ENCODE measurements at places on chromosomes 5 and 9.

- DNase-seq, result no peak
Measured at GRCh38 chr5:493758-494157, 30.5 kb downstream of the SLC9A3 start.

GRCh38 chr9:14768405-14769229 is 46.1 kb upstream of the CER1 start:
- no peak for DNase-seq

GRCh38 chr9:34521406-34522045 is 1.3 kb downstream of the ENHO start:
- DNase-seq, result no peak

- DNase-seq, result no peak
Measured at GRCh38 chr9:109699019-109699418, 81.0 kb upstream of the PALM2AKAP2 start.

GRCh38 chr5:14185326-14186058 is 42.4 kb downstream of the TRIO start:
- DNase-seq, result no peak

DNA sequence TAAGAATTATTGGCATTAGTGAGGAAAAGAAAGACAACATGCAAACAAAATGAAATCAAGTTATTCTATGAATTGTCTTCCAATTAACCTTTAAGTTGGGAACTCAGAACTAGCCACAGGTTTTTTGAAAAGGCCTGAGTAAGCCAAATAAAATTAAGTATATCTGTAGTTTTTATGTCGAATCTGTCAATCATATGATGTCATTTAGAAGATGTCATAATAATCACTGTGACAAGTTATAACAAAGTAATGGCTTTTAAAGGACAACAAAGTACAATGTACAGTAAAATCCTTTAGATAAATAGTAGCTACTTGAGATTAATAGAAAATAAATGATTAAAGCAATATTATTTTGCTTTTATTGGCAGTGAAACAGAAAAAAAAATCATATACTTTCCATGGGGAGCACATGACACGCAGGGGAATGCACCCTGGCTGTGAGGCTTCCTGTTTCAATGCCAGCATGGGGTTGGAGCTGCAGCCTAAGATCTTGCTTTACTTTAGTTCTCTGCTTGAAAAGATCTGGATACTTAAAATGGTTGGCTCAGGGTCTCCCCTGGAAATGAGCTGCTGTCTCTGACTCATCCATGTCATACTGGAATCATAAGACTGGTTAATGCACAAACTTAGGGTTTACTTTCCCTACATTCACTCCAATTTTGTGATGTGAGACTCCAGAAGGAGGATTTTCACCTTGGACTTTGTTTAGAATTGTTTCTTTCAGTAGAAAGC is 284.3 kb downstream of the TAF11L14 start:
- DNase-seq, result peak; percentile 19

GRCh38 chr5:91162534-91163381 is 220.4 kb downstream of the ARRDC3 start:
- no peak for DNase-seq

- DNase-seq, result no peak
Measured at GRCh38 chr9:5688109-5688508, 59.2 kb downstream of the RIC1 start.

DNA sequence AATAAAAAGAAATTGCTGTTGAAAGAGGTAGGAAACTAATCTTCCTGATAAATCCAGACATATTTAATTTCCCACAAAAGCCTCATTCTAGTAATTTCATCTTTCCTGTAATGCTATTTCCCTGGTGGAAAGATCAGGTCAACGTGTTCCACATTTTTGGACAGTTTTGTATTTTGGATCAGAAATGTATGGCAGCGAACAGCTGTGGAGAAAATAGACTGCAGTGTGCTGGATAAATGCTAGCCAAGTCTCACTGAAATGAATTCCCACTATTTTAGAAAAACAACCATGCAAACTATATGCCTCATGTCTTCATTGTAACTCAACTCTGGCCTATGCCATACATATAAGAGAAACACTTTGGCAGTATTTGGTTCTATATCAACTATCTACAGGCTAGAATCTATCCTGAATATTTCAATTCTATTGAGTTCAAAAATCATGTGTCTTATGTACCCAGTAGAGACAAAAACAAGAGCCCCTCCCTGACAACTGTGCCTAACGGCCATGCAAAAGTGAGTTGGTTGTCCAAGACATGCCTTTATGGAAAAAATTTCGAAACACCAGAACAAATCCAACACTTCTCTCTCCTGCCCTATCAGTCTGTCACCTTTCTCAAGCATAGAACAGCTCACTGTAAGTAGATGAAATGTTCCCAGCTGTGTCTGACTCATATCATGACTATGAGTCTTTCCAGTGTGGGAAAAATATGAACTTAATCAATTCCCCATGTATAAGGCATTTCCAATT is 191.3 kb upstream of the NREP start:
- no peak for DNase-seq

DNA sequence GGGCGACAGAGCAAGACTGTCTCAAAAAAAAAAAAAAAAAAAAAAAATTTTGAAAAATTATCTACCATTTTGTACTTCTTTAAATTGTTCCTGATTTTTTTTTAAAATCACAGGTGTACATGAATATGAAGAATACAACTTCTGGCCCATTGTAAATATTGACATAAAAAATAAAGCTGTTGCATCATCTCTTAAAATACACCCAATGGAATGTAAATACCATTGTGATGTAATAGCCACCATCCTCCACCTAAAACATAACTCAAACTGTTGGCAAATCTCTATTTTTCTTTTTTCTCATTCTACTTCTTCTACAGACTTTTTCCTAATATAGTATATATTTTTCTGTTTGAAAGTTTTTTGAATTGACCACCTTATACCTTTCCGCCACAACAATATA is 61.0 kb upstream of the TEX48 start:
- no peak for DNase-seq

DNA sequence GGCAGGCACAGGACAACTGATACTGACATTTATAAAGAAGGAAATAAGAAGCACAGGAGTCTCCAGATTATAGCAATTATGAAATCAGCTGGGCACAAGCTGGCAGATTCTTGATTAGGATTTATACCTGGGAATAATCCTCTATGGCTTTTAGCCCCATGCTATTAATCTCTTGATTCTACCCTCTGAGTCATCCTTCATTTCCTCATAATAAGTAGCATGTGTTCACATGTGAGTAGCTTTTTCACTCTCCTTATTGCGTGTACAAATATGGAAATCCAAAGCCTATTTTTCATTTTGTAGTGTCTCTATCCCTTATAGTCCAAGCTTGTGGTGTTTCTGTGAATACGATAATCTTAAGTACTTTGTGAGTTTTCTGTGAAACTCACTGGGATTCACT is 185.0 kb upstream of the PRLR start:
- no peak for DNase-seq

DNA sequence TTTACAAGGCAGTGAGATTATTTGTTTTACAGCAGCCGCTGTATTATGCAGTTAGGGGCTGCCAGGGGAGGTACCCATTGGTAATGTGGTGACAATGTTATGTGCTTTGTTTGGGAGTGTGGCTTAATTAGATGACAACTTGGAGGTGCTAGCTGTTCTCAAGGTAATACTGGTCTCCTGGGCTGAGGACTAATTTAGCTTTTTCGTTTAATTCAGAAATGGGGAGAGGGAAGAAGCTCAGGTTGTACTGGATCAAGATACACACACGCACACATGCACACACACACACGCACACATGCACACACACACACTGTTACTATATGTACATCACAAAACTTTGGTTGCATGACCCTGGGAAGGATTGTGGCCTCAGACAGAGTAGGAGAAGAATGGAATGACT is 37.9 kb downstream of the CFAP77 start:
- no peak for DNase-seq

- DNase-seq, result no peak
Measured at GRCh38 chr5:180121826-180122413, 50.4 kb upstream of the RNF130 start.

DNA sequence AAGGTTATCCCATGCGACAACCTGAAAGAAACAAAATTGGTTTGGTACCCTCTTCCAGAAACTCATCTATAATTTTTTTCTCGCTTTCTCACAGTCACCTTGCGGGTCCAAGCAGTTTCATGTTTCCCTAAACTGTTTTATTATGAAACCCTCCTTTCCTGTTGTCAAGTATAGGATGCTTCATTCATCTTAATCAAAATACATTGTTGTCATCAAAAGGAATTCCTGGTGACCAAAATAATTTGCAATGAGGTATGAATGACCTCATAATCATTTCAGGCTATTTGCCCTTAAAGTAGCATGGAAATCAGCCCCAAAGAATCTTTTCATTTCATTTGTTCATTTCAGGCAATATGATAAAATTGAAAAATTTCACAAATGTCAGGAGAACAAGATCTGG is 503.0 kb downstream of the SPATA31D1 start:
- DNase-seq, result no peak
